ENCODE measurements at places on chromosomes 13 and 19. TPM values are rescaled to one million over a fixed set of nuclear protein-coding genes. Genes with fewer than 3 reads are reported as not detected.

The ZNF578 gene
- 0.10 TPM for total RNA-seq

DNA sequence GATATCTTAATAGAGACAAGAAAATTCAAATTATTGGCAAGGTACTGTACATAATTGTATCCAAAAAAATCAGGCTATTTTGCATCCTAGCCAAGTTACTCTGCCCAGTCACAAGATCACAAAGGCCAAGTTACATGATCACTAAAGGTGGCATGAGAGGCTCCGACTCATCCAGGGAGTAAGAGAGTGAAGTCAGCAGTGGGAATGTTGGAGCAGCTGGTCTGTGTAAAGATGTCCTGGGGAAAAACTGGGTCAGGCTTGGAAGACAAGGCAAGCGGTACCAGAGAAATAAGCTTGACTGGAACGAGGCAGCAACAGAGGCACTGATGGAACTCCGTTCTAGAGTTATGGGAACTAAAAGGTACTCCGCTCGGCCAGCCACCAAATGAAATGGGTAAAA, 50.2 kb upstream of the PSG2 start:
- DNase-seq, result no peak

- DNase-seq, result peak; percentile 84
These were observed 36.3 kb downstream of the ELF1 start for GRCh38 chr13:40982772-40983171.

DNA sequence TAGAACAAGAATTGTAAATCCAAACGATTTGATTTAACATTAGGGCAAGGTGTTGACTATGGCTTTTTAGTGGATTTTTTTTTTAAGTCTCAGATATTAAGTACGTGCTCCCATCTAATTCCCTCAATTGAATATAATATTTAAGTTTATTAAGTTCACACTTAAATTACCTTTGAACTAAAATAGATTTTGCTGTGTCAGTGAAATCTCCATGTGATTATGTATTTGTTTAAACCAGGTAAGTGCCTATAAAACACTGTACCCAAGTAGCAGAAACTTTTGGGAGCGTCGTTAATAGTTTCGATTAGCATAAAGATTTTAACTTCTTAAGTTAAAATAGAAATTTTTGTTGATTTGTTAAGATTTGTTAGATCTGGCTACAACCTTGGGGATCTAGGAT, 1.6 kb downstream of the CLN5 start:
- DNase-seq, result no peak

The RNASEH2A gene
- total RNA-seq, result 43.8 TPM

The SMIM17 gene
- total RNA-seq, result not detected

The SIAH3 gene
- total RNA-seq, result not detected

The RDH8 gene
- not detected for total RNA-seq

GRCh38 chr13:96248103-96248502, 158.2 kb downstream of the HS6ST3 start:
- DNase-seq, result no peak

The PSPN gene
- 1.1 TPM for total RNA-seq
